ENCODE measurements at places on chromosomes 11 and 22.

GRCh38 chr22:34111210-34111824 lies 191.0 kb upstream of the LARGE1 start:
- no peak for DNase-seq
- no peaks in the 10 kb centered on the region for H3K4me1 ChIP-seq
- H3K27ac ChIP-seq: no peak overlapping the region
- no peak overlapping the region for H3K4me3 ChIP-seq

- no peaks in the 10 kb centered on the region for H3K27me3 ChIP-seq
- DNase-seq: no peak
- peaks cover 54% of the 10 kb centered on the region for H3K4me1 ChIP-seq
- H3K36me3 ChIP-seq: peaks cover 16% of the 10 kb centered on the region
- peak overlapping the region; percentile 75 for H3K27ac ChIP-seq
These were observed 1.4 kb downstream of the PATZ1 start for GRCh38 chr22:31344578-31345330.

GRCh38 chr11:76782531-76783293 lies 444 bp upstream of the TSKU start:
- no peaks in the 10 kb centered on the region for H3K27me3 ChIP-seq
- H3K4me3 ChIP-seq: peak overlapping the region; percentile 93
- H3K36me3 ChIP-seq: peaks cover 6% of the 10 kb centered on the region
- DNase-seq: peak; percentile 97
- H3K4me1 ChIP-seq: peaks cover 60% of the 10 kb centered on the region
- H3K27ac ChIP-seq: peak overlapping the region; percentile 99

DNA sequence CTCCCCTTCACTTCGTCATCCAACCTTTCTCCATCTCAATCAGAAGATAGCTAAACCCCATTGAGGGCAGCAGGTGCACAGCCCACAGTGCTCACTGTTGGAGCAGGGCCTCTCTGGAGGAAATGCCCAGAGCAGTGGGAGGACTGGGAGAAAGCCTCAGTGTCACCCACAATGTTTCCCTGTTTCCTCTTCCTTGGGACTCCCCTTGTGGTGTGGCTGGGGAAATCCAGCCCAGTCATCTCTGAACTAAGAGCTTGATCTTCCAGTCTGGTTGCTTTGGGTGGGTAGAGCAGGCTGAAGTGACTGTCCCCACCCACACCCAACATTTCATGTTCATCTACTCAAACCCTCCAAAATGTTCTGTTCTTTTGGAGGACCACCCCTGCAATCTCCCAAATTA lies 29.8 kb upstream of the EED start:
- H3K4me1 ChIP-seq: peaks cover 5% of the 10 kb centered on the region
- no peaks in the 10 kb centered on the region for H3K36me3 ChIP-seq
- H3K4me3 ChIP-seq: no peak overlapping the region
- no peak overlapping the region for H3K27ac ChIP-seq

DNA sequence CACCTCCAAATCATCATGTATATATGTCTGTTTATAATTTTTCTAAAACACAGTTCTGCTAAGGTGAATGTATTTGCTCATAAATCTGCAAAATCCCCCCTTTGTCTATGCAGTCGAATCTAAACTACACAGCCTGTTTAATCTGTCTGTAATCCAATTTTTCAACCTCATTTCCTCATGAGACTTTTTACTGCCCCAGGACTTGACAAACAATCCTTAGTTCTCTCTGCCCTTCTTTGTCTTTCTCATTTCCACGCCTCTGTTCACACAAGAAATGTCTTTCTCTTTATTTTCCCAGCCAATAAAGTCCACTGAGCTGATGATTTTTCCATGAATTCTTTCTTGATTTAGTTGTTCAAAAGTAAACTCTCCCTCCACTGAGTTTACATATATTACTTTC lies 1154.3 kb downstream of the FAM181B start:
- H3K4me1 ChIP-seq: no peaks in the 10 kb centered on the region
- H3K27me3 ChIP-seq: no peaks in the 10 kb centered on the region
- H3K4me3 ChIP-seq: no peak overlapping the region
- DNase-seq: no peak

DNA sequence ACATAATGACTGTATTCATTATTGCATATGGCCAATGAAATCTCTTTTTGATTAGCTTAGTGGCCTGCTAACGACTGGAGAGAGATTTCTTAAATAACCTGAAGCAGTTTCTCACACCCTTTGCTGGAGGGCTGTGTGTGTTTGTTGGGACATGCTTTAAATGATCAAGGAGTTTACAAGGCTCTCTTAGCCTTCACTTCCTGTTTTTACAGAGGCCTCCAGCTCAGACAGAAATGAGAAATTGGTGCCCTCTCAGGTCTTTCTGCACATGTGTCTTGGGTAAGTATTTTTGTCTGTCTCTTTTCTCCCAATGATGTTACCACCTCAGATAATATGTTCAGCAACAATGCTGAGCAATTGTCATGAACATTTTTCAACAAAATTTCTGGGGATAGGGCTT lies 884.4 kb upstream of the CNTN5 start:
- H3K4me1 ChIP-seq: no peaks in the 10 kb centered on the region
- H3K27me3 ChIP-seq: no peaks in the 10 kb centered on the region
- no peak overlapping the region for H3K27ac ChIP-seq
- no peak overlapping the region for H3K4me3 ChIP-seq
- no peak for DNase-seq
- no peaks in the 10 kb centered on the region for H3K36me3 ChIP-seq

- no peak overlapping the region for H3K4me3 ChIP-seq
- H3K36me3 ChIP-seq: no peaks in the 10 kb centered on the region
These were observed 122.5 kb downstream of the SERGEF start for GRCh38 chr11:17890325-17890724.

DNA sequence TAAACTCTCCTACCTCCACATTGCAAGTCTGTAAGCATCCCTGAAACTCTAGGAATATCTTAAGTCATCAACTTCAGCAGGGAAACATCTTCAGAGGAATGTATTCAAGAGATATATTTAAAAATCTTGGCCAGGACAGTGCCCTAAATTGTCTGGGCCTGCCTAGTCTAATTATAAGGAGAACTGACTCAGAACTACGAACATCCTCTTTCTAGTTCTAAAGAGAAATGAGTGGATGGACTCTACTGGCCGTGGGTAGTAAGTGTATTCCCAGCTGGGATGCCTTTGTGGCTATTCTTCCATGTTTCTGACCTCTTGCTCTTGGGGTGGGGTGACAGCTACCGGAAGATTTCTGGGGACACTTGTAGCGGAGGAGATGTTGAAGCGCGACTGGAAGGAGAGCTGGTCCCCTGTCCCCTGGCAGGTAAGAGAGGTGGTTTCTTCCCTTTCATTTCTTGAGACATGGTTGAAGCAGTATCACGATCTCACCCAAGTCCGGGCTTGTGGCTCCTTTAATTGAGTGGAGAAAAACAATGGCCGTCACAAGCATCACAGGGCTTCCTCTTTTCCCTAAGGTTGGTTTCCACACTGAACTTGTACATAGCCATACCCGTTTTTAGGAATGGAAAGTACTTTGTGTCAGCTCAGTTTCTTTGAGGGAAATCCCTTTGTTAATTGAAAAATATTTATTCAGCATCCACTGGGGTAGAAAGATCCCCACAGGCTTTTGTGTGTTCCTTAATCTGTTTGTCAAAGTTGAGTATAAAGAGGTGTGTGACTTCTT lies 97.7 kb upstream of the SORL1-AS1 start:
- peak; percentile 44 for DNase-seq
- H3K27me3 ChIP-seq: peaks cover 33% of the 10 kb centered on the region

- DNase-seq: no peak
- peak overlapping the region; percentile 16 for H3K27ac ChIP-seq
- H3K4me3 ChIP-seq: no peak overlapping the region
- peaks cover 18% of the 10 kb centered on the region for H3K4me1 ChIP-seq
These were observed 1054.7 kb upstream of the CNTN5 start for GRCh38 chr11:97965849-97966646.

DNA sequence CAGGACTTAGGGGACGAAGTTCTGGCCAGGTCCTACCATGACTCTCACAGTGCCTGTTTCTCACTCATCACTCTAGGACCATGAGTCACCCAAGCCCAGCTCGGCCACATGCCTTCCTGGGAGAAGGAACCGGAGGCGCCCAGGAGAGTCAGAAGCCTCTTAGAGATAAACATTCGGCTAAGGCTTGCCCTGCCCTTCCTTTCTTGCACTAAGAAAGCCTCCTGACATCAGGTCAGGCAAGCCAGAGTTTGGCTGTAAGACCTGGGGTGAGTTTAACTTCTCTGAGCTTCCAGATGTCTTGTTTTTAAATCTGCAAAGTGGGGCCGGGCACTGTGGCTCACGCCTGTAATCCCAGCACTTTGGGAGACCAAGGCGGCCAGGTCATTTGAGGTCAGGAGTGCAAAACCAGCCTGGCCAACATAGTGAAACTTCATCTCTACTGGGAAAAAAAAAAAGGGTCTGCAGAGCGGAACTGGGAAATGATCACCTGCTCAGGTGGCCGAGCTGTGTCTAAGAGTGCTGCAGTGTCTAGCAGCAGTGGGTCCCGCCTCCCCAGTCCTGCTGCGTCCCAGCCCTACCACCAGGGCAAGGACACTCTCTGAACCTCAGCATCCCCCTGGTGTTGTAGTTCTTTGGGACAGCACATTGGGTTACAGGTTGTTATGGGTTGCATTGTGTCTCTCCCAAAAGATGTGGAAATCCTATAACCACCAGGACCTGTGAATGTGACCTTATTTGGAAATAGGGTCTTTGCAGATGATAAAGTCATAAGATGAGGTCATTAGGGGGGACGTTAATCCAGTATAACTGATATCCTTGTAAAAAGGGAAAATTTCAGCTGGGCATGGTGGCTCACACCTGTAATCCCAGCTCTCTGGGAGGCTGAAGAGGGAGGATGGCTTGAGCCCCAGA lies 1.8 kb upstream of the CARS1 start:
- H3K36me3 ChIP-seq: peaks cover 11% of the 10 kb centered on the region
- H3K4me3 ChIP-seq: peak overlapping the region; percentile 53
- peak overlapping the region; percentile 47 for H3K27ac ChIP-seq
- H3K27me3 ChIP-seq: peaks cover under 1% of the 10 kb centered on the region

DNA sequence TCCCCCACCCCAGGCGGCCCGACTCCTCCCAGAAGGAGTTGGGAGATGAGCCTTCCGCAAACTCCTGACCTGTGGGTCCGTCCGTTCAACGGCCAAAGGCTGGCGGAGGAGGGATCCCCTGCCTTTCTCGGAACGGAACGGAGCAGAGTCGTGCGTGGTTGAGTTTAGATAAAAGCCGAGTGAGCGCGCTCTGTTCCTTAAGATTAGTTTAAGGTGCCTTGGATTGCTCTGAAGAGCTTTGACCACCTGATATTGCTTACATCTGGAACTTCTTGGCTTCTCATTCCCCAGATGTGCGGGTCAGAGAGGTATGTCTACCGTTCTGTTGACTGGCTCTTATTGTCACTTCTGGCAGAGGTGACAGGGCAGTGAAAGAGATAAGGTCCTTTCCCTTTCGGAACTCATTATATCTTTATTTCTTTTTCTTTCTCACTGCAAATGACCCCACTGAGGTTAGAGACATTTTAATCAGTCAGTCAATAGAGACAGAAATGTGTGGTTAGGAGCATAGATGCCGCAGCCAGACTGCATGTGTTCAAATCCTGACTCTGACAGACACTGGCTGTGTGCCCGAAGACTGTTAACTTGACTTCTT lies at the start of gene TRIM6:
TSS of gene TRIM6 (plus strand) at position 31 of the 595 bp plus-strand sequence. CDS start at position 292, 261 bp downstream.
- H3K27ac ChIP-seq: peak within 1 kb of the TSS; percentile 81
- H3K4me3 ChIP-seq: peak within 1 kb of the TSS; percentile 79
- peak; percentile 81 for DNase-seq
- peaks cover 44% of the 10 kb centered on the region for H3K4me1 ChIP-seq

DNA sequence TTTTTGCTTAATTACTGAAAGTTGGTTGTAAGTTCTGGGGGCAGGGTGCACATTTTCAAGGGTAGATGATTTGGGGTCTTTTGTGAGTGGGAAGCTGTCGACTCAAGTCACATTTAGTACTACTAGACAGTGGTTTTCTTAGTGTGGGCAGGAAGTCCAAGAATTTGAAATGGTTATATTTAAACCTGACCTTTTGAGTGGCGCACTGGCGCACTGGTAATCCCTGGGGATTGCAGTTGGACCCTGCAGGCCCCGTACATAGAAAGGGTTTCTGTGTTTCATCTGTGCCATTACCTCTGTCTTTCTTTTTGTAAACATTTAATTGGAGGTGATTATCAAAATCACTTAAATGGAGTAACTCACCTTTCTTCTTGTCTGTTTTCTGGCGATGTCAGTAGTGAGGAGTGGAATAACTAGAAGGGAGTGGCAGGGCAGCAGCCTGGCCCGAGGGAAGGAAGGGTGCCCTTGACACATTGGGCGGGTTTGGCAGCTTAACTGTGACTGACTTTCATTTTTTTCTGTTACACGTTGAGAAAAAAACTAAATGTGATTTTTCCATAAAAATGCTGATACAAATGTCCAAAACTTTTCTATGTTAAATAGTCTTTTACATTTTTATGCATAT lies 101.8 kb upstream of the GAL start:
- H3K27me3 ChIP-seq: no peaks in the 10 kb centered on the region
- peak overlapping the region; percentile 14 for H3K4me3 ChIP-seq
- DNase-seq: no peak
- H3K4me1 ChIP-seq: peaks cover 33% of the 10 kb centered on the region

DNA sequence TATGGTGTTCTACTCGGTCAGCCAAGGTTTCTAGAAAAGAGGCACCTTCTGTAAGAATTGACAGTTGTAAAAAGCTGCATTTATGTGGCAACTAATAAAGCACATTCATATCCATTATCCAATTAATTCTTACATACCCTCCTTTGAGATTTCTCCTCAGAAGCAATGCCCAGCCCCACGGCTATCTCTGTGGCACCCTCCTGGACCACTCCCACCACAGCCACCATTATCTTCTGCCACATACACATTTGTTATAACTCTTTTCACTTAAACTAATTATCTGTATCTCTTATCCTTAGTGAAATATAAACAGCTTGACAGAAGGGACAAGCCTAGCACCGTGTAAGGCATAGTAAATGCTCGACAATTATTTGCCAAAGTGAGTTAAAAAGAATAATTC lies 48.5 kb downstream of the PAK1 start:
- H3K4me1 ChIP-seq: no peaks in the 10 kb centered on the region
- no peaks in the 10 kb centered on the region for H3K36me3 ChIP-seq
- H3K4me3 ChIP-seq: no peak overlapping the region
- DNase-seq: no peak
- peaks cover 20% of the 10 kb centered on the region for H3K27me3 ChIP-seq
- no peak overlapping the region for H3K27ac ChIP-seq

GRCh38 chr11:298406-299065 lies 790 bp downstream of the IFITM5 start:
- H3K36me3 ChIP-seq: peaks cover 1% of the 10 kb centered on the region
- DNase-seq: no peak
- no peak overlapping the region for H3K4me3 ChIP-seq
- no peak overlapping the region for H3K27ac ChIP-seq

DNA sequence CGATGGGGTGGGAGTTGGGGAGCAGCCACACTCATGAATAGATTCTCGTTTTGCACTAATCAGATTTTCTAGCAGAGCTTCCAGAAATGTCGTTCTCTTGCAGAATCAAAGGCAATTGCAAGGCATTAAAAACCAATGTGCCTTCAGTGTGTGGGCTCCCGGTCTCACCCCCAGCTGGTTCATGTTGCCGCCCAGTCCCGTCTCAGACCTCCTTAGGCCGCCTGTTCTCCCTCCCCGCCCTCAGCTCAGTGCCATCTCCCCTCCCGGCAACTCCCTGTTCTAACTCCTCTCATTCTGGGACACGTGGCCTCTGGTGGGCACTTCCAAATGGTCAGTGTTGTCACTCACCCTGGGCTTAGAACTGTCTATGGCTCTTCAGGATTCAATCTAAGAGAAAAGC lies 42.5 kb upstream of the SMIM38 start:
- no peaks in the 10 kb centered on the region for H3K27me3 ChIP-seq
- no peaks in the 10 kb centered on the region for H3K36me3 ChIP-seq
- H3K4me1 ChIP-seq: no peaks in the 10 kb centered on the region
- H3K4me3 ChIP-seq: no peak overlapping the region
- no peak for DNase-seq

Measured in osteocyte (in vitro differentiated cells).